Naive B cell (primary cell): ENCODE measurements at places on chromosomes 1 and 21. TPM values are rescaled to one million over a fixed set of nuclear protein-coding genes. Genes with fewer than 3 reads are reported as not detected.

- H3K4me1 ChIP-seq: peaks cover 3% of the 10 kb centered on the region
- DNase-seq: no peak
- H3K4me3 ChIP-seq: no peak overlapping the region
- no peak overlapping the region for H3K27ac ChIP-seq
- H3K36me3 ChIP-seq: peaks cover 35% of the 10 kb centered on the region
Measured at GRCh38 chr1:161921990-161922389, 101.7 kb downstream of the OLFML2B start.

DNA sequence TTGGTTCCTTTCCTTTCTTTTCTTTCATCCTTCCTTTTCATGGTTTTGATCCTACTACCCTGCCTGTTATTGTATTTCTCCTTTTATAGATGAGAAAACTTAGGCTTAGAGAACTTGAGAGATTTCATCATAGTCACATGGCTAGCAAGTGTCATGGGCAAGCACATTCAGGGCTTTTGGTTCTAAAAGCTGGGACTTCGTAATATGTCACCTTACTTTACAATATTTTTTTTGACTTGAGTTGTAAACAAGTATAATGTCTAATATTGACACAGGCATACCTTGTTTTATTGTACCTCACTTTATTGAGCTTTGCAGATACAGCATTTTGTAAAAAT lies 70.7 kb downstream of the MTR start:
- no peak for DNase-seq
- H3K4me1 ChIP-seq: peaks cover 5% of the 10 kb centered on the region
- no peak overlapping the region for H3K27ac ChIP-seq
- no peak overlapping the region for H3K4me3 ChIP-seq
- H3K36me3 ChIP-seq: peaks cover 26% of the 10 kb centered on the region

DNA sequence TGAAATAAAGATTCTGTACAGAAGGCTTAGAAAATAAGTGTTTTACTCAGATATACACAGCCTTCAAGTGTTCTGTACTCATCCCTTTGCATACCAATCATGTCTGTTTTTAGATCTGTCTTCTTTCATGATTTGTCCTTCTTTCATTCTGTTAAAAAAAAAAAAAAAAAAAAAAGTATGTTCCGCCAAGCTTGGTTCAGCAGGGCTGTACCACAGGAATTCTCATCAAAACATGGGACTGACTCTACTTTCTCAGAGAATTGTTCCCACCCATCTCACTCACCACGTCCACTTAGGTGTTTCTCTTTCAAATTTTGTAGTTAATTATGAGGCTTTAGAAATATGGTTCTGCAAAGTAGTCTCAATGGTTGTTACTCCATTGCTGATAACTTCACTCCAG lies 119.0 kb downstream of the AK5 start:
- DNase-seq: no peak
- no peak overlapping the region for H3K4me3 ChIP-seq
- H3K27ac ChIP-seq: no peak overlapping the region
- H3K4me1 ChIP-seq: no peaks in the 10 kb centered on the region
- peaks cover 9% of the 10 kb centered on the region for H3K27me3 ChIP-seq

- H3K36me3 ChIP-seq: no peaks in the 10 kb centered on the region
- H3K27ac ChIP-seq: no peak overlapping the region
- H3K4me1 ChIP-seq: peaks cover 48% of the 10 kb centered on the region
- H3K4me3 ChIP-seq: no peak overlapping the region
- peak; percentile 14 for DNase-seq
Measured at GRCh38 chr1:52551507-52552235, 1.2 kb downstream of the TUT4 start.

LHX8 gene
- polyA plus RNA-seq: not detected

TRIM46 gene
- polyA plus RNA-seq: not detected

WLS gene
- polyA plus RNA-seq: 0.78 TPM

NTNG1 gene
- 1.1 TPM for polyA plus RNA-seq

RPL5 gene
- polyA plus RNA-seq: 2,814 TPM

LRRC8C gene
- 2.7 TPM for polyA plus RNA-seq
